ENCODE measurements at places on chromosomes 6 and 20.

- DNase-seq, result no peak
Observed at GRCh38 chr20:55855052-55855451, 150.3 kb downstream of the CBLN4 start.

DNA sequence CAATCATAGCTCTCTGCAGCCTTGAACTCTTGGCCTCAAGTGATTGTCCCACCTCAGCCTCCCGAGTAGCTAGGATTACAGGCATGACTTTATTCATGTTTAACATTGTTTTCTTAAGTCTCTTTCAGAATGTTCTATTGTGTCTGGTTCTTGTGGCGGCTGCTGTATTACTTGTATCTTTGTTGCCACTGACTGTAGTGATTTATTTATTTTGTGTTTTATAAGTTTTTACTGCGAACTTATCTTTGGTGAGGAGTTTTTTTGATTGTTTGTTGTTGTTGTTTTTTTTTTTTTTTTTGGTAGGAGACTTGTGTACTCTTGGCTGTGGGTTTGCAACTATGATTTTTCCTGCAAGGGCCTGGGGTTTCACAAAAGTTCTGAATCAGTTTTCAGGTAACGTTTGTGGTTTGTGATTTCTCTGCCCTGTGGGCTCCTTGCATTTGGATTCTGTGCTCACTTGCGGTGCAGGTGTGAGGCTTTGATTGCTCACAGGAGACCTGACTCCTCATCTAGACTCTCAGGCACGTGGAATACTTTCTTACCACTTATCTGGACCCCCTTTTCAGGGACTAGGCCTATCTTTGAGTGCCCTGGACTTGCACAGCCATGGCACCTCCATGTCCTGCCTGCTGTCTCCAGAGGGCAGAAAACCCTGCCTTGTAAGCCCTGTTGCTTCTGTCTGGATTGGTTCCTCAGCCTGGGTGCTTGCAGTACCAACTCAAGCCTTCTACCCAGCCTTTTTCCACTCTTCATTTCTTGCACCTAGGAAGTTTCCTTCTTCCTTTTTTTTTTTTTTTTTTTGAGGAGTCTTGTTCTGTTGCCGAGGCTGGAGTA, 25.2 kb downstream of the KIF25 start:
- DNase-seq, result no peak

DNA sequence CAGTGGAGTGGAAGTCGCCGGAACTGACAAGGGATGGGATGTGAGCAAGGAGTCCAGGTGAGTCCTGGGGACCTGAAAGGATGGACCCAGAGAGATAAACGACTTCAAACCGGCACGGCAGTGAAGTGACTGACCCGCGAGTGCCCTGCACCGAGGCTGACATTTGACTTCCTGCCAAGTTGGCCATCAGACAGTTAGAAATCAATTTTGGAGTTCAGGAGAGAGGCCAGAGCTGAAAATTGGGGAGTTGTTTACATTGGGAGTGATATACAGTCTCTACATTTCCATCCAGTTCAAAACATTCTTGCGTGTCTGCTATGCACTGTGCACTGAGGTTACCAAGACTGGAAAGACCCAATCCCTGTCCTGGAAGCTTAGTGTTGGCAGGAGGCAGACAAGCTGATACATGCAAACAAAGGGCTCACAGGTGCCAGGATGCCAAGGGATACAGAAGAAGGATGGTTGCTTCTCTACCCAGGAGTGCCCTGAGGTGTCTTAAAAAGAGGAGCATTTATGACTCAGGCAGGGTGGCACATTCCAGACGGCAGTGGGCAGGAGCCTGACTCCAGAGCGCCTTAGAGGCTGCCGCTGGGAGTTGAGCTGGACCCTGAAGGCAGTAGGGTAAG, 186.6 kb downstream of the MTHFD1L start:
- DNase-seq, result no peak

DNA sequence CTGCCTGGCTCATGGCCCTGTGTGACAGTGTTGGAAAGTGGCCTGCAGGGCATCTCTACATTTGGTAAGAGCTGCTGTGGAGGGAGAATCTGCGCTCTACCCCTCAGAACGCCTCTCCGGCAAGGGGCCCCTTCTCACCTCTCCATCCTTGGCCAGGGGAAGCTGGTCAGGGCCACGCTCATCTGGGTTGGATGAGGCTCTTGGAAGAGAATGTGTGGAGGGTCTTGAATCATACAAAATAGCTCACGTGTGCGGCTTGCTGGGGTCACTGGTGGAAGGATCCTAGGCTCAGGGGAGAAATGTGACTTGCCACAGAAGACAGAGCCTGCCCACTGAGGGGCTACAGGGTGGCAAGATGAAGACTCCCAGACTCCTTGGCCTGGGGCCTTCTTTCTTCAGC, 105.0 kb downstream of the SCML4 start:
- no peak for DNase-seq

- DNase-seq, result peak; percentile 21
Observed at GRCh38 chr6:79946272-79947190, 822 bp downstream of the ELOVL4 start.

- no peak for DNase-seq
Observed at GRCh38 chr6:35534407-35535170, 21.9 kb upstream of the TULP1 start.

- no peak for DNase-seq
Observed at GRCh38 chr6:120871416-120872261, 462.6 kb downstream of the TBC1D32 start.

- DNase-seq, result no peak
Observed at GRCh38 chr6:144305567-144305966, 20.4 kb downstream of the UTRN start.

DNA sequence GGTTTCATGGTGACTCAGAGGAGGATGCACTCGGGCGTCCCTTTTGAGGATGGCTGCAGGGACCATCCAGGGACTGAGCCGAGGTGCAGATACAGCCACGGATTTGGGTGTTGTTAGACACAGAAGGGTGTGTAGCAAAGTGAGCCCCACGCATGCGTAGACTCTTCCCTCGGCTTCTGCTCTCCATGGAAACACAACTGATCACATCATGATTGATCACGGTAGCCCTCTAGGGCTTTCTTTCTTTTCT, 606 bp upstream of the ULBP1 start:
- DNase-seq, result peak; percentile 68

GRCh38 chr6:159116343-159116742, 52.9 kb upstream of the FNDC1 start:
- DNase-seq, result no peak

DNA sequence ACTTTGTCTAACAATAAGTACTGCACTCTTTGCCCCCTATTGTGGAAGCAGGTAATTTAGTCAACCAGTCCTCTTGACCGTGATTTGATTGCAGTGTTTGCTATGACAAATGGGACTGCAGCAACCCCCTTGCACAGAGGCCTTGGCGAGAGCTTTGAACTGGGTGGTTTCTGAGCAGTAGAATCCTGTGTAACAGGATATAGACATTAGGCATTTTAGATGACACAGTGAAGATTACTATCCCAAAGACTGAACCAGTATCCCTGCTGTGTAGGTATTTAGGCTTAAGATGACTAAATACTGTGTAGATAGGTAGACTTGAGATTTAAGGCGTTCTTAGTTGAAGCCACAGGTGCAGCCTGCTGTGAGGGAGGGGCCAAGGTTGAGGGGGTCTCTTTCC, 9.9 kb downstream of the DNMT3B start:
- no peak for DNase-seq

DNA sequence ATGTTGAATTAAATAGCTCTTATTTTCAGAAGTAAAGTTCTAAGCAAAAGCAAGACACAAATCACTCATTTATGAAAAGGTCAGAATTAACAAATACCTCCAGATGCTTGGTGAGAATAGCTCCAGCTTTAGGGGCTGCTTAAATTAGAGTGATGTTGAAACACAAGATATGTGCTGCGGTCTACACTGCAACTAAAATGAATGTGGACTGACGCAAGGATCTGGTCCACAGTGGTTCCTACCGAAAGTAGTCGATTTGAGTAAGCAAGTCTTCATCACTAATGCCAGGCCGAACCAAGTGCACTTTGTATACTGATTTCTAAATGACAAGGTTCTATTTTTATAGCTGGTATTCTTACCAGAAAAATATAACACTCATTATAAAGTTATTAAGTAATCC, 96.3 kb downstream of the PRDM1 start:
- no peak for DNase-seq

- DNase-seq, result no peak
Observed at GRCh38 chr6:161415302-161415855, 141.5 kb upstream of the AGPAT4 start.

- DNase-seq, result no peak
Observed at GRCh38 chr20:31705598-31706597, 16.8 kb downstream of the BCL2L1 start.

- no peak for DNase-seq
Observed at GRCh38 chr6:111685058-111685457, 79.4 kb upstream of the TRAF3IP2 start.

- no peak for DNase-seq
Observed at GRCh38 chr20:15706719-15707118, 866.5 kb downstream of the KIF16B start.

DNA sequence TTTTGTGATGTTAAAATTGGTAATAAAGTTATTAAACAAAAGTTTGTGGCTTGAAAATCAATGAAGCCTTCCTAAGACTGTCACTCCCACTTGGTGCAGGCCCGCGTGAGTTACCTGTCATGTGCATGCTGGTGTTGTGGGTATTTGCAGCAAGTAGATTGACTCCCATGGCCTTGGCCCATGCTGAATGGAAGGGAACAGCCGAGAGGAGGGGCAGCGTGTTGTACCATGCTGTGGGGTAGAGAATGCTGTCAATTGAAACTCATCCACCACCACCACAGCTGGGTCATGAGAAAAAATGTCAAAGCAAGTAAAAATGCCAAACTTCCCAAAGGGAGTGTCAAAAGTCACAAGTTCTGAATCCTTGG, 12.7 kb upstream of the VNN1 start:
- DNase-seq, result no peak

DNA sequence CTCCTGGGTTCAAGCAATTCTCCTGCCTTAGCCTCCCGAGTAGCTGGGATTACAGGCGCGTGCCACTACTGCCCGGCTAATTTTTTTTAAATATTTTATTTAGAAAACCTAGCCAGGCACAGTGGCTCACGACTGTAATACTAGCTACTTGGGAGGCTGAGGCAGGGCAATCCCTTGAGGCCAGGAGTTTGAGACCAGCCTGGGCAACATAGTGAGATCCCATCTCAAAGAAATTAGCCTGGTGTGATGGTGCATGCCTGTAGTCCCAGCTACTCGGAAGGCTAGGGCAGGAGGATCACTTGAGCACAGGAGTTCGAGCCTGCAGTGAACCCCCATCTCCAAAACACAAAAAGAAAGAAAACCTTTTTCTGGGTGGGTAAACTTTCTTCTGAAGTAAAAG, 2.4 kb downstream of the SLC44A4 start:
- DNase-seq, result no peak

DNA sequence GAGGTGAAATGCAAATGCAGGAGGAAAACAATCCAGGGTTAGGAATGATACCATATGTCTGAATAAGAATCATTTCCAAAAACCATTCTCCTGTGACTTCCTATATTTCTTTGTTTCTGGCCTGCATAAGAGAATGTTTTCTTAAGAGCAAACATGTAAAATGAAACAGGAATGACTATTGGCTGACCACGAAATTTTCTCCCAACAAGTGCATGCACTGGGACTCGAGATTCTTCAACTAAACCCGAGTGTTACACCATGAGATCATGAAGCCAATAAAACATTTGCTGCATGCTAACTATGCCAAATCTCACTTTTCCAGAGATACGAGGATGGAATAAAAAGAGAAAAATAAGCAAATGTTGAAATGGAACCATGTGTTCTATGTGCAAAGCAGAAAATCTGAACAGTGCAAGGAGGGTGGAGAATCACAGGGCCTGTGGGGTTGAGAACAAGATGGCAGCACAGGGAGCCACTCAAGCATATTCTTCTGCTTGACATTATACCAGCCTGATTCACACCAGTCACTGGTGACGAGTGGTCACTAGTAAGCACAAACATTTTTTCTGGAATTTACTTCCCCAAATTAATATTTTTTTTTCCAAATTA, 212.2 kb upstream of the FOXA2 start:
- no peak for DNase-seq

- no peak for DNase-seq
Observed at GRCh38 chr20:53917145-53918019, 153.0 kb downstream of the BCAS1 start.

DNA sequence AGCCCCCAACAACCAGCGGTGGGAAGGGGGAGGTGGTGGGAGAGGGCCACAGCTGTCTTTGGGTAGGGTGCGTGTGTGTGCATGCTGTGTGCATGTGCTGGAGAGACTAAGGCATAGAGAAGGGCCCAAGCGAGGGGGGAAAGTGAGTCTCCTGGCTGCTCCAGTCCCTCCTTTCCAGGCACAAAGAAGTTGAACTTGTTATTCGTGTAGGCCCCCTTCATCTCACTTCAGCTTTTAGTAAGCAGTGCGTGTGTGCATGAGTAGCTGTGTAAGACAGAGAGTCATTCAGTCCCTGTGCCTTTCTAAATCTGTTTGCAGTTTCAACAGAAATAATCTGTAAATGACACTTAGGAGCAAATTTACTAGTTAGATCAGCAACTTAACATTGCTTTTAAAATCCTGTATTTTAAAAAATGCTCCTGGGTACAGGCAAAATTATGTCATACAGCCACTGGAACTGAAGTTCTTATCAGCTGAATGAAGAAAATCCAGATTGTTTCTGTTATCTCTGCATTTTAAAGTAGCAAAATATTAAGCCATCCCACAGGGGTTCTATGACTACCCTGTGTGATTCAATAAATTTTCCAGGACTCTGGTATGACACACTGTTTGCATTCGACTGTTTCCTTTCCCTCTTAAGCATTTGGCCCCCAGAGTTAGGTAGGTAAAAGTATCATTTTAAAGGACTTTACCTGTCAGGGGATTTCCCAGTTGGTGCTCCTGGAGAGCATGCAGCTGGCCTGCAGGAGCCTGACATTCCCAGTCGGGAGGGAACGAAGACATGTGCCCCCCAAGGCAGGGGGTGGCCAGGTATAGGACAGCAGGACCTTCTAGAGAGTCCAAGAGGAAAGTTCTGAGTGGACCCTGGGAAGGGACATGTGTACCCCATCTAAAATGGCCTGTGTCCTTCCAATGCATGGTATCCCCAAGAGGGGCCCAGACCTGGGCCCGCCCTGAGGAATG, 39.0 kb downstream of the MTRES1 start:
- peak; percentile 43 for DNase-seq

- DNase-seq, result no peak
Observed at GRCh38 chr6:97282238-97282725, 734 bp downstream of the MMS22L start.

- no peak for DNase-seq
Observed at GRCh38 chr6:137390334-137390733, 103.9 kb downstream of the OLIG3 start.

DNA sequence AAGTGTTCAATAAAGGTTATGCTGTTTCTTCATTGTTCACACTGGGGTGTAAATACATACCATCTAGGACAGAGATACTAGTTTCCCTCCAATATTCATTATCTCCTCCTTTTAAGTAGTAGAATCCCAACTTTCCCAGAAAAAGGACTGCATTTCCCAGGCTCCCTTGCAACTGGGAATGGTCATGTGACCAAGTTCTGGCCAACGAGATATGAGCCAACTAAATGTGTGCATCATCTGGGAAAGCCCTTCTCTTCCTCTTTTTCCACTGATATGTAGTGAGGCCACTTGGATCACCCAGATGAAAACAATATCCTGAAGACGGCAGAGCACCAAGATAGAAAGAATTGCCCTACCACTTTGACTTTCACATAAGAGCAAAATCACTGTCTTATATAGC, 97.9 kb upstream of the PTPRT start:
- DNase-seq, result no peak

Measured in activated CD4-positive, alpha-beta T cell treated with anti-CD3 and anti-CD28 coated beads for 48 hours (primary cell).